Uterus (tissue), 4 donors: ENCODE measurements at places on chromosomes 13 and 19. TPM values are rescaled to one million over a fixed set of nuclear protein-coding genes. Genes with fewer than 3 reads are reported as not detected.
A peak's percentile ranks its signal among the peaks of the same experiment; 100 is the strongest.

The LENG8 gene
- total RNA-seq: 100 TPM

The SIGLEC10 gene
- total RNA-seq: 11.2 TPM

The CEACAM4 gene
- total RNA-seq: not detected

The PLA2G4C gene
- 4.4 TPM for total RNA-seq

The DACT3 gene
- 90.1 TPM for total RNA-seq

The VAV1 gene
- 7.9 TPM for total RNA-seq

The OVOL3 gene
- total RNA-seq: not detected

The CYP2S1 gene
- not detected for total RNA-seq

The ZNF418 gene
- total RNA-seq: 0.29 TPM

The GPR183 gene
- 10.8 TPM for total RNA-seq

GRCh38 chr13:80527400-80527799 lies 186.5 kb upstream of the SPRY2 start:
- H3K27me3 ChIP-seq: no peaks in the 10 kb centered on the region
- H3K36me3 ChIP-seq: no peaks in the 10 kb centered on the region
- no peak for DNase-seq
- no peak overlapping the region for H3K27ac ChIP-seq
- H3K4me3 ChIP-seq: no peak overlapping the region
- H3K4me1 ChIP-seq: no peaks in the 10 kb centered on the region

- no peak overlapping the region for H3K4me3 ChIP-seq
- no peak for DNase-seq
- no peak overlapping the region for H3K27ac ChIP-seq
- H3K36me3 ChIP-seq: no peaks in the 10 kb centered on the region
Measured at GRCh38 chr13:25085125-25085742, 10.7 kb upstream of the PABPC3 start.

DNA sequence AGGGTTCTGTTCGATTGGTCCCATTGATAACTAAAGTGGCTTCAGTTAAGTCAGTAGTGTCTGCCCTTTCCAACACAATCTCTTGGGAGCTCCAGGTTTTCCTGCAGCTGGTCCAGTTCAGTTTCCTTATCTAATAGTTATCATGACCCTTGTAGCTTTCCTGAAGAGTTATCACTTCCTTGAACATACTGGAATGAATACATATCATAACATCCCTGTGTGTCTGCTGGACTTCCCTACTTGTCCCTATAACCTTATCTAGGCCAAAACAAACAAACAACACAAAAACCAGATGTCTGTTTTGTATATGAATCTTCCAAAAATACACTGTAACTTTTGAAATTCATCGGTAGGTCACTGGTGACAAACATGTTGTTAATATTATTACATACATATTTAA lies 167.6 kb downstream of the DCT start:
- H3K4me1 ChIP-seq: no peaks in the 10 kb centered on the region
- no peaks in the 10 kb centered on the region for H3K27me3 ChIP-seq
- H3K4me3 ChIP-seq: no peak overlapping the region
- H3K27ac ChIP-seq: no peak overlapping the region
- no peaks in the 10 kb centered on the region for H3K36me3 ChIP-seq

- H3K36me3 ChIP-seq: no peaks in the 10 kb centered on the region
- H3K4me3 ChIP-seq: no peak overlapping the region
- no peaks in the 10 kb centered on the region for H3K4me1 ChIP-seq
- DNase-seq: no peak
- no peaks in the 10 kb centered on the region for H3K27me3 ChIP-seq
- no peak overlapping the region for H3K27ac ChIP-seq
Measured at GRCh38 chr13:96796091-96796633, 198.1 kb downstream of the OXGR1 start.

DNA sequence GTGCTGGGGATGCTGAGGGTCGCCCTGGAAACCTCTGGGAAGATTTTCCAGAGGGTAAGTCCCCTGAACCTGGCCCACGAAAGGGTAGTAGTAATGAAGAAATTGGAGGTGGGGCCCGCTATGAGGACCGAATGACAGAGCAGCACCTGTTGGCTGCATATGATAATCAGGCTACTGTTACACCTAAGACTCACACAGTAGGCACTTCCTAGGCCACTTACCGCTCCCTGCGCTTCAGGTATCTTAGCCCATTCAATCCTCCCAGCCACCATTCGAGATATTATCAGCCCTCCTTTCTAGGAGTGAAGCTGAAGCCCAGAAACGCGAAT lies 4.3 kb upstream of the LRFN3 start:
- DNase-seq: no peak
- H3K27ac ChIP-seq: no peak overlapping the region
- no peaks in the 10 kb centered on the region for H3K36me3 ChIP-seq
- H3K27me3 ChIP-seq: no peaks in the 10 kb centered on the region
- peaks cover 5% of the 10 kb centered on the region for H3K4me1 ChIP-seq

DNA sequence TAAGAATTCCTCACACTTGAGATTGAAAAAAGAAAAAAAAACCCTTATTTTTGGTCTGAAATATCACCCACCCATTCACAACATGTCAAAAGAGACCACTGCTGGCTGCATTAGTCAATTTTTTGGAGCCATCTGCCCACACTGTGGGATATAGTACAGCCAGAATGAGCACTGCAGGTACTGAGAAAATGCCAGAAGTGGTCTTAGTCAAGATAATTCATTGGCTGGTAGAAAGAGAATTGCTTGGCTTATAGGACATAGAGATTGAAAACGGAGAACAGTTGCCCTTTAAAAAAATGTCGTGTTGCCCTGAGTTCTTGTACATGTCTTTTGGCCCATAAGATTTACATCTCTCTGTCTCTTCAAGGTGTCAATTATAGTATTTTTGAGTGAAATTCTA lies 1899.5 kb downstream of the OLFM4 start:
- no peak for DNase-seq
- no peaks in the 10 kb centered on the region for H3K27me3 ChIP-seq
- H3K4me3 ChIP-seq: no peak overlapping the region
- no peaks in the 10 kb centered on the region for H3K4me1 ChIP-seq
- H3K27ac ChIP-seq: no peak overlapping the region

DNA sequence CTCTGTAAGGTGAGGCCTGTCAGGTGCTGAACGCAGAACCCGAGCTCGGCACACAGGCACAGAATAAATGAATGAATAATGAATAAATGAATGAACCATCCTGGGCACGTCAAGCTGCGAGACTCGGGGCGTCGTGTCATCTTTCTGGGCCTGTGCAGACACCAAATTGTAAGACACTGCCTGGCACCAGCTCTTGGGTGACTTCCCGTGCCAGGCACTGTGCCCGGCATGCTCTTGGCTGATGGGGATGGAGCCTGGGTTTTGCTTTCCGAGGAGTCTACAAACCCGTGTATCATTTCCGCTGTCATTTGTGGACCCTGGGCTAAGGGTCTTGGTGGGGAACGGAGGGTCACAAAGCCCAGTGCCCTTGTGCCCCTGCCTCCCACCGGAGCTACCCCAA lies 43.9 kb downstream of the CELF5 start:
- no peak for DNase-seq
- no peak overlapping the region for H3K4me3 ChIP-seq
- no peaks in the 10 kb centered on the region for H3K36me3 ChIP-seq
- H3K4me1 ChIP-seq: no peaks in the 10 kb centered on the region

DNA sequence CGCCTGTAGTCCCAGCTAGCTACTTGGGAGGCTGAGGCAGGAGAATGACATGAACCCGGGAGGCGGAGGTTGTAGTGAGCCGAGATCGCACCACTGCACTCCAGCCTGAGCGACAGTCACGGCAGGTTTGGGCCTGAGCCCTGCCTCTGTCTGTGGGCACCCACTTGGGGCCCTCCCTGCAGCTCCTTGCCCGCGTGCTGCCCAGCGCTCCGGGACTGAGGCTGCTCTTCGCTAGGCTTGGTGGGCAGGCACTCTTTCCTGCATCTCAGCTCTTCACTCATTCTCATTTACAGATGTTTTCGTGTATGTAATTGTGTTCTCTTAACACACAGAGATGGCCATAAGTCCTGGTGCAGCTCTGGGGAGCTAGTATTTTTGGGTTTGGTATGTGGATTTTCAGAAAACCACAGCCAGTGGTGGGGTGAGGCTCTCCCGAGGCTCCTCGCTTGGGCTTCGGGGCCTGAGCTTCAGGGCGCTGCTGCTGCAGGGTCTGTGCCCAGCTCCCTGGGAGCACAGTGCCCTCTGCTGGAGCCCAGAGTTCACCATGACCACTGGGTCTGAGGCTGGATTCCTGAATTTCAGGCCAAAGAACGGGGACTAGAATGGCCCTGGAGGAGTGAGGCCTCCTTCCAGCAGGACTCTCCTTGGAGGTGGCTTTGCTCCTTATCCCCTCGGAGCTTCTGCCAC lies 15.2 kb downstream of the UPF1 start:
- no peaks in the 10 kb centered on the region for H3K27me3 ChIP-seq
- no peak overlapping the region for H3K4me3 ChIP-seq
- peak; percentile 82 for DNase-seq
- H3K27ac ChIP-seq: peak overlapping the region; percentile 84

- H3K27ac ChIP-seq: no peak overlapping the region
- H3K27me3 ChIP-seq: no peaks in the 10 kb centered on the region
- peaks cover 3% of the 10 kb centered on the region for H3K36me3 ChIP-seq
- no peak overlapping the region for H3K4me3 ChIP-seq
Measured at GRCh38 chr13:52414963-52415362, 9.0 kb upstream of the THSD1 start.

- H3K4me3 ChIP-seq: no peak overlapping the region
- H3K4me1 ChIP-seq: no peaks in the 10 kb centered on the region
- DNase-seq: no peak
Measured at GRCh38 chr19:39867952-39868351, 21.8 kb upstream of the FBL start.

GRCh38 chr19:48121909-48122371 lies 11.3 kb upstream of the PLA2G4C start:
- no peaks in the 10 kb centered on the region for H3K36me3 ChIP-seq
- no peaks in the 10 kb centered on the region for H3K4me1 ChIP-seq
- no peak overlapping the region for H3K4me3 ChIP-seq

GRCh38 chr19:15323496-15324235 lies 8.7 kb downstream of the BRD4 start:
- no peaks in the 10 kb centered on the region for H3K36me3 ChIP-seq
- H3K4me3 ChIP-seq: no peak overlapping the region
- DNase-seq: peak; percentile 38
- peaks cover 50% of the 10 kb centered on the region for H3K4me1 ChIP-seq
- peak overlapping the region; percentile 68 for H3K27ac ChIP-seq
- H3K27me3 ChIP-seq: no peaks in the 10 kb centered on the region

DNA sequence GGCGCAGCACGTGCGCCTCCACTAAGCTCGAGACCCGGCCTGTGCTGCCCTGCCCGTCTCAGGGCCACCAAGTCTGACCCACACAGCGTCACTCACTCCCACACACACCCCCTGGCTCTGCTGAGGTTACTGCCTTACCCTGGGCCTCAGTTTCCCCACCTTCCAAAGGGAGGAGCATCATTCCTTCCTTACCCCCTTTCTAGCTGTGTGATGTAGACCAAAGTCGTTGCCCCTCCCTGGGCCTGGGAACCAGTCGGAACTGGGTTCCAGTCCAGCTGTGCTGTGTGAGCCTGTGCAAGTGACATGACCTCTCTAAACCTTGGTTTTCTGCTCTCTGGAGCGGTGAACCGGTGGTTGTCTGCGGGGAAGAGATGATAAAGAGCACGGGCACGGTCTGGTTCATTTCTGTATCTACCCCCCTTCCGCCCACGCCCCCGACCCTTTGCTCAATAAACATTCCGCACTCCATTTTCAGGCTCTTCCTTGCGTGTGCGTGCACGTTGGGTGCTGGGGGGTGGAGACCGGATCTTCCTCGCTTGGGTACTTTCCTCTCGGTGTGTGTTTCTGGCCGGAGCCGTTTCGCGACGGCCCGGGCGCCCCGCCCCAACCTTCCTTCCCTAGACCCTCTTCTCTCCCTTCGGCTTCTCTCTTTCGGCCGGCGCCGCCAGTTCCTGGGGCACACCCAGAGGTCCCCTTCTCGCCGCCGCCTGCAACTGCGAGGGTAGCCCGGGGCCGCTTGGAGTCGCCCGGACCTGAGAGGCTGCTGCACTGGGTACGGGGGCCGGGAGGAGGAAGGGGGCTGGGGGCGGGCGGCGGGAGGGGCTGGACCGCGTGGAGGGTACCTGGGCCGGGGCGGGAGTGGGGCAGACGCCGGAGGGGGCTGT lies at the start of gene ZNF581:
Gene ZNF581 (plus strand): TSS at position 647 of the 884 bp plus-strand sequence. CDS start 923 bp downstream, outside the sequence.
- H3K27ac ChIP-seq: peak within 1 kb of the TSS; percentile 88
- no peaks in the 10 kb centered on the region for H3K36me3 ChIP-seq
- no peaks in the 10 kb centered on the region for H3K27me3 ChIP-seq
- DNase-seq: peak; percentile 76
- peaks cover 17% of the 10 kb centered on the region for H3K4me1 ChIP-seq

GRCh38 chr19:18385675-18386542 lies at the start of gene GDF15:
Gene GDF15, plus strand, starts transcription at chr19:18386158. Its CDS starts 32 bp downstream, at chr19:18386190.
- H3K27ac ChIP-seq: no peak within 1 kb of the TSS
- peak; percentile 56 for DNase-seq
- H3K36me3 ChIP-seq: no peaks in the 10 kb centered on the region
- H3K4me1 ChIP-seq: peaks cover 9% of the 10 kb centered on the region

DNA sequence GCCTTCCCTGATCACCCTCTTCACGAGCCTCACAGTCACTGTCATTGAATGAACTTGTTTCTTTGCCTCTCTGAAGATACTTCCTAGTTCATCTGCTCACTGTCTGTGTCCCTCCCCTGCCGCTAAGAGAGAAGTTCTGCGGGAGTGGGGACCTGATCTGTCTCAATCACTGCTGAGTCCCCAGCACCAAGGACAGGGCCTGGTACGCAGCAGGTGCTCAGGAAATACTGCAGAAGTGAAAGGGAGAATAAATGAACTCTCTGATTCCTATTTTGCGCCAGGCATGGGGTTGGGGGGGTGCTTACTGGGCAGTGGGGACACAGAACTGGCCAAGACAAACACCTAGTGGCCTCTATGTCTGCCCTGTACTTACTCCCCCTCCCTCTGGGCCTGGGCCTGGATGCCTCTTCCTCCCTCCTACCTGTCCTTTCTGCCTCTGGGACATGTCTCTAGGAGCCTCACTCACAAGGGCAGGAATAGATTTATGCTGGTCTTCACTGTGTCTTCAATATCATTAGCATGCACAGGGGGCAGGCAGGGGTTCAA lies 17.5 kb downstream of the FCGBP start:
- DNase-seq: no peak
- H3K27ac ChIP-seq: no peak overlapping the region
- no peaks in the 10 kb centered on the region for H3K36me3 ChIP-seq

GRCh38 chr19:49113762-49114629 lies at the start of gene LIN7B:
Gene LIN7B, plus strand, starts transcription at chr19:49114370. Its CDS starts 35 bp downstream, at chr19:49114405.
- H3K27me3 ChIP-seq: no peaks in the 10 kb centered on the region
- peaks cover 5% of the 10 kb centered on the region for H3K4me1 ChIP-seq
- peak; percentile 40 for DNase-seq

DNA sequence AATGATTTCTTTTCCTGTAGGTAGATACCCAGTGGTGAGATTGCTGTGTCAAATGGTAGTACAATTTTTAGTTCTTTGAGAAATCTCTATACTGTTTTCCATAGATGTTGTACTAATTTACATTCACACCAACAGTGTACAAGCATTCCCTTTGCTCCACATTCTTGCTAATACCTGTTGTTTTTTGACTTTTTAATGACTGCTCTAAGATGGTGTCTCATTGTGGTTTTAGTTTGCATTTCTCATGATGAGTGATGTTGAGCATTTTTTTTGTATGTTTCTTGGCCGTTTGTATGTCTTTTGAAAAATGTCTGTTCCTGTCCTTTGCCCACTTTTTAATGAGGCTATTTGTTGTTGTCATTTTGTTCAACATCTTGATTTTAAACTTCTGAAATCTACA lies 103.3 kb downstream of the DGKH start:
- no peaks in the 10 kb centered on the region for H3K36me3 ChIP-seq
- no peaks in the 10 kb centered on the region for H3K4me1 ChIP-seq
- no peak overlapping the region for H3K27ac ChIP-seq
- no peak overlapping the region for H3K4me3 ChIP-seq
- DNase-seq: no peak

- no peaks in the 10 kb centered on the region for H3K4me1 ChIP-seq
- H3K27me3 ChIP-seq: no peaks in the 10 kb centered on the region
- no peak overlapping the region for H3K4me3 ChIP-seq
- H3K27ac ChIP-seq: no peak overlapping the region
Measured at GRCh38 chr19:34507414-34508067, 26.0 kb downstream of the WTIP start.
